ENCODE measurements at places on chromosomes 12 and 14. TPM values are rescaled to one million over a fixed set of nuclear protein-coding genes. Genes with fewer than 3 reads are reported as not detected.
A peak's percentile ranks its signal among the peaks of the same experiment; 100 is the strongest.

GRCh38 chr12:42524716-42525115, 64.8 kb downstream of the PRICKLE1 start:
- no peak overlapping the region for H3K4me3 ChIP-seq
- DNase-seq = no peak
- no peak overlapping the region for H3K27ac ChIP-seq

MMAB gene
- 44.3 TPM for total RNA-seq

DNA sequence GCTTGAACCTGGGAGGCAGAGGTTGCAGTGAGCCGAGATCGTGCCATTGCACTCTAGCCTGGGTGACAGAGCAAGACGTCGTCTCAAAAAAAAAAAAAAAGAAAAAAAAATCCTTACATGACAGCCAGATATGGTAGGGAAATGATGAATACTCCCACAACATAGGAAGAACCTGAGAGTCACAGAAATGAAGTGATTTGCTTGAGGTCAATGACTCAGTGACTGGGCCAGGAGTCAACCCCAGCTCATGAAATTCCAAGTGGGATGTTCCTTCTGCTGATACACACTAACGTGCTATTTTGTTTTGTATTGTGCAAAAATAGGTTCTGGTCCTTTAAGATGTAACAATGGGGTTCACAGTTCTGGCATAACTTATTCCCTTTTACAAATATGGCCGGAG, 9.0 kb downstream of the RHOF start:
- H3K4me3 ChIP-seq = peak overlapping the region; percentile 7
- DNase-seq = no peak
- H3K4me1 ChIP-seq = peaks cover 87% of the 10 kb centered on the region
- H3K27me3 ChIP-seq = no peaks in the 10 kb centered on the region
- H3K27ac ChIP-seq = peak overlapping the region; percentile 87
- peaks cover 50% of the 10 kb centered on the region for H3K36me3 ChIP-seq

GRCh38 chr14:22472935-22473854, 115.8 kb downstream of the DAD1 start:
- DNase-seq = no peak
- H3K27me3 ChIP-seq = no peaks in the 10 kb centered on the region
- H3K36me3 ChIP-seq = no peaks in the 10 kb centered on the region
- no peak overlapping the region for H3K4me3 ChIP-seq
- H3K4me1 ChIP-seq = no peaks in the 10 kb centered on the region

FGD4 gene
- total RNA-seq = not detected

- H3K27me3 ChIP-seq = peaks cover 19% of the 10 kb centered on the region
- no peak overlapping the region for H3K4me3 ChIP-seq
- H3K27ac ChIP-seq = no peak overlapping the region
- DNase-seq = no peak
- peaks cover 3% of the 10 kb centered on the region for H3K4me1 ChIP-seq
Measured at GRCh38 chr14:30385925-30386324, 173.0 kb upstream of the G2E3 start.

DNA sequence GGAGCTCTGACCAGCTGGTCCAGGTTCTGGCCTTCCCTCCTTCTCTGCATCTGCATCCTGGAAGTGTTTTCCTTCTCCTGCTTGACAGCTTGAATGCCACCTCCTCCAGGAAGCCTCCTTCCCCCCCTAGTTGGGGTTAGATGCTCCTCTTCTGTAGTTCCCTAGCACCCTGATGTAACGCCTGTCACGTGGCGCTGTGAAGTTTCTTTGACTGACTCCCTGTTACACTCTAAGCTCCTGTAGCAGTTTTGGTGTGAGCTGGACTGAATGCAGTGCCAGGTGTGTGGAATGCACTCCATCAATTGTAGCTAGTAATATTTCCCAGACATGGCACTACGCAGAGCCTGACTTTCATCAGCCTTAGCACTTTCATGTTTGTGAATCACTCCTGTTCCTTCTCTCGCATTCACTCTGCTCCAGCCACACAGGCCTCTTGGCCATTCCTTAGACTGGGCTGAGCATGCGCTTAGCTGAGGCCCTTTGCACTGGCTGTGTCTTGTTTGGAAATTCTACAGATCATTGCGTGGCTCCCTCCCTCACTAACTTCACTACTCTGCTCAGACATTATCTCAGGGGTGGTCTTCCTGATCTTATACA, 2.1 kb upstream of the FAIM2 start:
- H3K27me3 ChIP-seq = no peaks in the 10 kb centered on the region
- H3K36me3 ChIP-seq = no peaks in the 10 kb centered on the region
- no peak for DNase-seq
- no peak overlapping the region for H3K4me3 ChIP-seq
- H3K27ac ChIP-seq = no peak overlapping the region
- peaks cover 13% of the 10 kb centered on the region for H3K4me1 ChIP-seq

FOXM1 gene
- 74.5 TPM for total RNA-seq

CLEC14A gene
- not detected for total RNA-seq

CPNE6 gene
- total RNA-seq = not detected

PTGER2 gene
- 2.4 TPM for total RNA-seq

DNA sequence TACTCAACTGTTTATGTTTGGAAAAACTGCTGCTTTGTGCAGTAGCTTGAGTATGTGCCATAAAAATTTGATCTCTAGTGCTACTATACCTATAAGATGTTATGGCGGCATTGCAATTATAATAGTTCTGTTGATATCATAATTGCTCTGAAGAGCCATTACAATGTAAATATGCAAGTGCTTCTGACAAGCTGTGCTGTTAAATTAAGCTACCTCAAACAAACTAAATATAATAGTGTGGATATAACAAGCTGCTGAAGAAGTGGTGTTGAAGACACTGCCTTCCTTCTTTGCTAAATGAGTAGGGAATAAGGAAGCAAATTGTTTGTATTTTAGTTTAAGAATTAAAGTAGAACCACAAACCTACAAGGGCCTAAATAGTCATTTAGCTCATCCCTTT, 301.0 kb upstream of the MIS18BP1 start:
- no peaks in the 10 kb centered on the region for H3K36me3 ChIP-seq
- no peak overlapping the region for H3K4me3 ChIP-seq
- no peaks in the 10 kb centered on the region for H3K4me1 ChIP-seq

DNA sequence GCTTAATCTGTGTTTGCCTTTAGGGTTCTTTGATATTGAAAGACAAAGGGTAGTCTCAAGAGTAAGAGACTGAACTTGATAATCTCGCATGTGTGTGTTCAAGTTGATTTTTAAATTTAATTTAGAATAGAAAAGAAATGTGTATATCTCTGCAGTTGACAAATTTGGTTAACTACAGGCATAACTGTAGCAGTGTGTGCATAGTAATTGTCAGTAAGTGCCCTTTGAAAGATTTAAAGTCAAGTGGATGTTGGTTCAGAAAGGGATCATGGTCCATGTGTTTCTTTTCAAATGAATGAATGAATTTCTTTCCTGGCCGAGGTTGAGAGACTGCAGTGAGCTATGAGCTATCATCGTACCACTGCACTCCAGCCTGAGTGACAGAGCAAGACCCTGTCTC, 49.9 kb upstream of the DYRK2 start:
- H3K4me1 ChIP-seq = peaks cover 12% of the 10 kb centered on the region
- H3K27me3 ChIP-seq = no peaks in the 10 kb centered on the region
- H3K36me3 ChIP-seq = no peaks in the 10 kb centered on the region
- no peak for DNase-seq
- no peak overlapping the region for H3K4me3 ChIP-seq
- no peak overlapping the region for H3K27ac ChIP-seq

GRCh38 chr12:96401076-96401871, 1.0 kb upstream of the CDK17 start:
- no peaks in the 10 kb centered on the region for H3K27me3 ChIP-seq
- H3K4me1 ChIP-seq = peaks cover 23% of the 10 kb centered on the region
- H3K36me3 ChIP-seq = no peaks in the 10 kb centered on the region
- peak; percentile 67 for DNase-seq
- H3K4me3 ChIP-seq = peak overlapping the region; percentile 89
- H3K27ac ChIP-seq = peak overlapping the region; percentile 98

DNA sequence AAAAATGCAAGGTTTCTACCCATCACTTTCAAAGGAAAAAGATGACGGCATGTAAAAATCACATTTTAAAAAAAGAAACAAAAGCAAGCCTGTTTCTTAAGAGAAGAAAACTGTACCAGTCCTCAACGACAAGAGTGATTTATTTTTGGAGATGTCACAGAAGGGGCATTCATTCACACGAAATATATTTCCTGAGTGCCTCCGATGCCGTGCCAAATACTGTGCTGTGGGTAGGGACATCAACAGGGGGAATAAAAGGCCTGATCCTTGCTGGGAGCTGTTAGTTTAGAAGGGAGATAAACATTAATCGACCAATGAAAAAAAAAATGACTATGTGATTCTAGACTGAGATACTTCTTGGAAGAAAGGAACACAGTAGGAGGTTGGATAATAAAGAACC, 297.5 kb upstream of the SOX5 start:
- no peak overlapping the region for H3K4me3 ChIP-seq
- DNase-seq = no peak
- no peaks in the 10 kb centered on the region for H3K36me3 ChIP-seq
- H3K4me1 ChIP-seq = no peaks in the 10 kb centered on the region
- H3K27ac ChIP-seq = no peak overlapping the region
- no peaks in the 10 kb centered on the region for H3K27me3 ChIP-seq

- peak overlapping the region; percentile 96 for H3K27ac ChIP-seq
- no peaks in the 10 kb centered on the region for H3K27me3 ChIP-seq
- peak overlapping the region; percentile 78 for H3K4me3 ChIP-seq
Measured at GRCh38 chr12:106304001-106304421, 1.5 kb downstream of the TCP11L2 start.

B4GALNT1 gene
- 1.5 TPM for total RNA-seq

GRCh38 chr14:53247596-53248370, 94.7 kb upstream of the DDHD1 start:
- H3K27ac ChIP-seq = no peak overlapping the region
- peaks cover under 1% of the 10 kb centered on the region for H3K27me3 ChIP-seq
- H3K4me1 ChIP-seq = no peaks in the 10 kb centered on the region
- no peak for DNase-seq
- H3K36me3 ChIP-seq = peaks cover 3% of the 10 kb centered on the region
- H3K4me3 ChIP-seq = no peak overlapping the region

- DNase-seq = no peak
- H3K36me3 ChIP-seq = peaks cover 13% of the 10 kb centered on the region
- H3K27me3 ChIP-seq = no peaks in the 10 kb centered on the region
- no peak overlapping the region for H3K27ac ChIP-seq
- peaks cover 19% of the 10 kb centered on the region for H3K4me1 ChIP-seq
- H3K4me3 ChIP-seq = no peak overlapping the region
Measured at GRCh38 chr12:62484233-62484632, 17.6 kb downstream of the MON2 start.

FOXG1 gene
- total RNA-seq = not detected

- no peak overlapping the region for H3K27ac ChIP-seq
- peaks cover 79% of the 10 kb centered on the region for H3K36me3 ChIP-seq
- H3K4me3 ChIP-seq = no peak overlapping the region
- no peak for DNase-seq
Measured at GRCh38 chr14:77426396-77426795, 3.1 kb upstream of the NOXRED1 start.

FGF6 gene
- total RNA-seq = not detected
